Endodermal cell (in vitro differentiated cells): ENCODE measurements at places on chromosomes 16 and 17.

DNA sequence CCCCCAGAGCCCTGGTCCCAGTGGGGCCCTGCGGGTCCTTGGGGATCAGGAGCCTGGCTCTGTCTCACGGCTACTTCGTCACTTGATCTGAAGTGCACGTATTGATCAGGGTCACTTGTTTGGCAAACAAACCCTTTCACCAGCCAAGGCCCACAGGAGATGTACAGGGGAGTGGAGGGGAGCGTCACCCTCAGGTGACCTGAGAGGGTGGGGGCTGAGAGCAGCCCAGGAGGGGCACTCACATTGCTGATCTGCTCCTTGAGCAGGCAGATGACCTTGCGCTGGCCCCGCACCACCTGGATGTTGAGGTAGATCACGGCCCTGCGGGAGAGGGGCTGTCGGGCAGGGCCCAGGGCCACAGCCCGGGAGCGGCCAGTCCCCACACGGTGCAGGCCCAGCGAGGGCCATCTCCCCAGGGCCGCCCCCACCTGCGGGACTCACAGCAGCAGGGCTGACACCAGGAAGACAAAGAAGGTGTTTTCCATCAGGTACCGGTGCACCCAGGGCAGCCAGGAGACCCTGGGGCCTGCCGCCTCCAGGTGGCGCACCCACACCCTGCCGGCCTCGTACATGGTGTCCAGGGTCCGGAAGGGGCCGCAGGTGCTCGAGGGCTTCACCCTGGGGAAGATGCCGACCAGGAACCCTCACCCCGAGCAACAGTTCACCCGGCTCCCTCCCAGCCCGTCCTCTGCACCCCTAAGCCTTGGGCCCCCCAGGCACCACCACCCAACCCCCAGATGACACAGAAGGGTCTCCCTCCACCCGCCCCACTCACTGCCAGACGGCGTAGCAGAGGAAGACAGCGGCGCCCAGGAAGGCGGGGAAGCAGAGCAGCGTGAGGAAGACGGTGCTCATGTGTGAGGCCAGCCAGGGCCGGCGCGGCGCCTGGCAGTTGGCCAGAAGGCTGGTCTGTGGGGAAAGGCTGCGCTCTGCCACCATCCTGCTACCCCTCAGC is 11.3 kb downstream of the TMC6 start:
- DNase-seq = peak; percentile 88

- DNase-seq = no peak
Observed at GRCh38 chr17:56034197-56034635, 119.1 kb upstream of the ANKFN1 start.

GRCh38 chr17:67027031-67027628 is 17.2 kb upstream of the CACNG1 start:
- no peak for DNase-seq

DNA sequence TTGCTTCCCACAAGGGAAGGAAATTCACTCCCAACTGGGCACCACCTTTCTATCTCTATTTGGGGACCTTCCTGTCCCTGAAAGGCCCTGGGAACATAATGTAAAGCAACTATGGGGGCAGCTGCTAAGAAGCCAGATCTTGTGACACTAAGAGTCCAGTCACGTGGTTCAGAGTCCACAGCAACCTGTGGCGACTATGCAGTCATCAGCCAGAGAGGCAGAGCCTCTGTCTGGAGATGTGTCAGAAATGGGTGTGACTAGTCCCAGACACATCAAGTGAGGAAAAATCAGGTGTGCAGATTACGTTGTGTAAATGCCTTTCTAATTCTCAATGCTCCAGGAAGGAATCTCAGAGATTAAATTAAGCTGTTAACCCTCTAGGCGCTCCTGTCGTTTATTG is 26.6 kb upstream of the SKAP1 start:
- DNase-seq = peak; percentile 82

DNA sequence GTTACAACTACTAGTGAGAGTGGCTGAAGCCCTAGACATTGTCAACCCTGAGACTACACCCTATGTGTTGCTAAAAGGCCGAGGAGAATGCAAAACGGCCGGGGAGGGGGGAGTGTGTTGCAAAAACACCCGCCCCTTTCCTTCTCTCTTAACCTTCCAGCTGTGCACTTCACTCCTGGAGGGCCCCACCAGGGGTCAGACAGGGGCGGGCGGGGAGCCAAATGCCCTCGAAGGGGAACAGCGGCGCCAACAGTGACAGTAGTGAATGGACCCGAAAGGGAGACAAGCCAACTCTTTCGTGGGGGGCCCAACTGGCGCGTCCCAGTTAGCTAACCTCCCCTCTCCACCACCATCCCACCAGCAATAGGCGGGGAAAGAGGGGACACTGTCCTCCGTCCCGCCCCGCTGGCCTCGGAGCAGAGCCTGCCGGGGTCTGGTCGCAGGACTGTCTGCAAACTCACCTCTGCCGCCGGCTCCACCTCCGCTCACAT is 352 bp downstream of the MARF1 start:
- DNase-seq = no peak

GRCh38 chr17:43721537-43722268 is 36.9 kb downstream of the SOST start:
- peak; percentile 60 for DNase-seq

GRCh38 chr17:36839256-36839655 is 98.0 kb upstream of the LHX1 start:
- DNase-seq = no peak

- DNase-seq = no peak
Observed at GRCh38 chr17:21272881-21273792, 11.4 kb upstream of the MAP2K3 start.

- no peak for DNase-seq
Observed at GRCh38 chr17:58153671-58154070, 5.5 kb downstream of the OR4D1 start.

- DNase-seq = peak; percentile 53
Observed at GRCh38 chr17:81722184-81723120, 10.4 kb downstream of the SLC25A10 start.

DNA sequence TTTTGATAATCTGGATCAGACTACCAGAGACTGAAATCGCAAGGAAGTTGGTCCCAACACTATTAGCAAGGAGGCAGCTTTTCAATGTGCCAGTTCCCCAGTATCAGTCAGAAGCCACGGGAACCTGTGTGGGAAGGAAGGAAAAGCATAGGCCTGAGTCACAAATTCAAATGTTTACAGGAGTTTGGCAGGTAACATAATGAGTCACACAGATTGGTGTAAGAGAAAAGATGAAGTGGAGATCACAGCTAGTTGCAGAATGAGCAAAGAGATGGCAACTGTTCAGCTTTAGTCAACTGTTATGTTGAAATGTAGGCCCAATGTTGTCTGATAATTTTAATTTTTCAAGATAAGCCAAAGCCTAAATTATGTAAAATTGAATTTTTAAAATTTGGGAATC is 28.1 kb upstream of the ITGA2B start:
- no peak for DNase-seq

- no peak for DNase-seq
Observed at GRCh38 chr16:85979605-85980004, 80.6 kb downstream of the IRF8 start.

GRCh38 chr17:63978272-63979200 is 5.8 kb upstream of the SCN4A start:
- DNase-seq = no peak

DNA sequence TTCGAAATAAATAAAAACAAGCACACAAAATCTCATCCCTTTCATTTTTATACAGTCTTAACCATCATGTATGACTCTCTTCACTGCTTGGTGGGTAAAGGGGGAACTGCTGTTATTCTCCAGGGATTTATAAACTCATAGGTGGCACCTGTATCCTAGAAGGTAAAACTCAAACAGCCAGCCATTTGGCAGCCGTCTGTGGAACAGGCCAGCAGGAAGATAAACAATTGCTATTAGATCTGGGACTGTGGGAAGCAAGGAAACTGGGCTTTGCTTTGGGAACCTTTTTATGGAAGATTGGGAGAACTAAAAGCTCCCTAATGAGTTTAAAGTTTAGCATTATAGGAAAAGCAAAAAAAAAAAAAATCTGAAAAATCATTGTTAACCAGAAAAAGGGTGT is 126.0 kb downstream of the TANGO6 start:
- DNase-seq = no peak

DNA sequence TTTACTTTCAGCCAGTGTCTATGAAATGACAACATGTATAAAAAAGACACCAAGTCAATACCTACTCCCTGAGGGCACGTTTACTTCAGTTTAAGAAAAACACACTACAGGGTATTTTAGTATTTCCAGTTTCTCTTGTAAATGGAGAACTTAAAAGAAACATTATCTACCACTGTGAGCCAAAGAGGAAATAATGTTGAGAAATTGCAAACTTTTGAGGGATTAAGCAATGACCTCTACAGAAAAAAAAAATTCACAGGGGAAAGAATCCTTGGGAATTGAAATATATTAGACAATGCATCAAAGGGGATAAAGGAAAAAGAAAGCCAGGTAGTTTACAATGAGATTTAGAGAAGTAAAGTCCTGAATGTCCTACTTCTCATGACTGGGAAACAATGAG is 126.0 kb downstream of the KCNJ2 start:
- no peak for DNase-seq
